ENCODE measurements at places on chromosomes 5 and 9.

DNA sequence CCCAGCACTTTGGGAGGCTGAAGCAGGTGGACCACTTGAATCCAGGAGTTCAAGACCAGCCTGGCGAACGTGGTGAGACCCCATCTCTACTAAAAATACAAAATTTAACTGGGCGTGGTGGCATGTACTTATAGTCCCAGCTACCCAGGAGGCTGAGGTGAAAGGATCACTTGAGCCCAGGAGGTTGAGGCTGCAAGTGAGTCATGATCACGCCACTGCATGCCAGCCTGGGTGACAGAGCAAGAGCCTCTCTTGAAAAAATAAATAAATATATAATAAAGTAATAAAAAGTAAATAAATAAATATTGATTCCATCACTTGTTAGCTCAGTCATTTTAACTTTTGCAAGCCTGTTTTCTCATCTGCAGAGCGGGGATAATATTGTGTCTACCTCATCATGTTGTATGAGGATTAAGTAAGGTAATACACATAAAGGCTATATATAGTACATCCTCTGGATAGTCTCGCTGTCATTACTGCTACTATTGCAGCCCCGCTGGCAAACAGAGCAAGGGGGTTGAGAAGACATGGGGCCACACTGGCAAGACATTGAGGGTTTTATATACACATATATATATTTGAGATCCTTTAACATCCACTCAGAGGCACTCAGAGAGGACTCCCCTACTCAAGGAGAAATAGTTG lies 210.9 kb downstream of the C9orf152 start:
- DNase-seq, result no peak

DNA sequence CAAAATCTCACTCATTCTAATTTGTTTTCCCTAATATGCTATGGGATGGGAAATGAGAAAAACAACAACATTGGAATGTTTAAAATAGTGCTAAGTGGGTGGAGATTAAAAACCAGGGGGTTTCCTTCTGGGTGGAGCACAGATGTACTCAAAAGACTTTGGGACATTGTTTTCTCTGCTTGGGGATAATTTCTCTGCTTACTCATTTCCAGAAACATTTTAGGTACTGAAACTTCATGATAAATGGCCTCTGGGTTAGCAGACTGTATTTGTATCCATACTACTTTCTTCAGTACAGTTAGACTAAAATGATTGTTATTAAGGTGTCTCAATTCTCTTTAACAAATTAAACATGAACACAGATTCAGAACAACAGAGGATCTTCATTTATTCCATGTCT lies 17.4 kb downstream of the ELOVL7 start:
- no peak for DNase-seq

DNA sequence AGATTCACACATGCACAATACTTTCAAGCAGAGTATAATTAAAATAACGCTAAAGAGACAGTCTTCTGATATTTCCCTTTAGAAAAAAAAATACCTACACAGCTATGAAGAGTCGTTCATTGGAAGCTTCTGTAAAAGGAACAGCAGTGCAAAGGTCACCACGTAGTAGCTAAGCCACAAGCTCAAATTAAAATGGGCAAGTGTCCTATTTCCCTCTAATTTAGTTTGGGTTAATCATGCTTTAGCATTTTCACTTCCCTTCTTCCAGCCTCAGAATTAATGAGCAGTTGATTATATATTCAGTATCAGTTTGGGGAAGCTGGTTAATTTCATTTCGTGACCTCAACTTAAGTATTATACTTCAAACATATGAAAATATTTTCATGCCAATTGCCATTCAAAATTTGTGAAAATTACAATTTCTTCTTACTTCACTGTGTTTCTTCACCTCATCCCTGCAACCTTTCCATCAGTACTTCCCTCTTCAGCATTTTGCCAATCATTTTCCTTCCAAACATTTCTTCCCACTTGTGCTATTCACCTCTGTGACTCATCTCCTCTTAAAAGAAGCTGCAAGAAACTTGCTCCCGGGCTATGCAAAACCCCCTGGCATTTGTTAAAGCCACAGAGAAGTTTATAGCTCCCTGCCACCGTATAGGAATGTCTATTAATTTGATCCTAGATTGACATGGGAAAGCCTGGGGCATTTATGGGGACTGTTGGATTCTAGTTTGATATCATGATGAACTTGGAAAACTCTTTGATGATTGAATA lies 83.0 kb downstream of the DMRTA1 start:
- DNase-seq, result no peak

DNA sequence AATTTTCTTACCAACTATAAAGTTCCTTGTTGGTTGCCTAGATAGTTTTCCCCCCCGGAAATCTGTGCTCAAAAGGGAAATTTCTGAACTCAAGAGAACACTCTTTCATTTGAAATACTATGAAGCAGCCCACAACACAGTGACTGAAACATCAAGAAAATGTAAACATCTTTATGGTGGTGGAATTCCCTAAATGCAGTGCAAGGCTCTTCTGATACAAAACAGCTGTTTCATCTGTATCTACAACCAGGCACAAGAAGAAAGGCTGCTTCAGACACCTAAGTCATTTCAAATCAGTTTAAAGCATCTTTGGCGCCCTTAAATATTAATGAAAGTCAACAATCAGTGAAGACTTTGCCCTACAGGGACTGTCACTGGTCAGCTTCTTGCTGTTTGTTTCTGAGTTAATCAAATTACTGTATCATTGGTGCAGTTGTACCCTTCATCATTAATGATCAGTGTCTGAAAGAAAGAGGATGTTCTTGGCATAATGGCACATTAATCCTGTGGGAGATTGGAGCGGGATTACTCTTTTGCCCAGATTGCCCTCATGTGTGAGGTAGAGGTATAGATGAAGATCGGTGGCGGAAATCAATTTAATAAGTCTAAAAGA lies 947.0 kb downstream of the NR2F1-AS1 start:
- no peak for DNase-seq

DNA sequence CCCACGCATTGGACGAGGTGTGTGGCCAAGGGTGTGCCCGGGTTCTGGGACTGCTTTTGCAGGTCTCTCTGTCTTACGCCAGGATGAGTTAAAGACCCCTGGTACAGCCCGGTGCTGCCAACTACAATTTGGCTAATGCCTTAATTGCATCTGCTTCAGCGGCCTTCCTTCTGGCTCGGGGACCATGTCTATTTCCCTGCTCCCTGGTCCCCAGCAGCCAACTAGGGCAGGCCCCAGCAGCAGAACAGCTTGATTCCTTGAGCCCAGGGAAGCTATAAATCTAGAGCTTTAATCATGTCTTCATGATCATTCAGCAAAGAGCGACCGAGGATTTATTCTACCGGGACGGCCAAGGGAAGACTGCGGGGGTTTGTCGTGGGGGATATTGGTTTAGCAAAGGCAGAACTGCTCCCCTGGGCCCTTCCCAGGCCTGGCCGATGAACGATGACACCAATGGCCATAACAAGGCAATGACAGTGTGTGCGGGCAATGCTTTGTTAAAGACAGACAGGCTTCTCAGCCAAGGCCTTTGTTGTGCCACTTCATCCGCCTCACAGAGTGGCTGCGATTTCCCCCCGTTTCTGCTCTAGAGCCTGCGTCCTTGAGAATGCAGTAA lies 51.4 kb downstream of the CFAP77 start:
- DNase-seq, result no peak

GRCh38 chr5:132427281-132428146 lies 58.0 kb downstream of the SLC22A5 start:
- DNase-seq, result peak; percentile 74

- DNase-seq, result no peak
Observed at GRCh38 chr5:139903795-139904565, 108.4 kb downstream of the PSD2 start.

DNA sequence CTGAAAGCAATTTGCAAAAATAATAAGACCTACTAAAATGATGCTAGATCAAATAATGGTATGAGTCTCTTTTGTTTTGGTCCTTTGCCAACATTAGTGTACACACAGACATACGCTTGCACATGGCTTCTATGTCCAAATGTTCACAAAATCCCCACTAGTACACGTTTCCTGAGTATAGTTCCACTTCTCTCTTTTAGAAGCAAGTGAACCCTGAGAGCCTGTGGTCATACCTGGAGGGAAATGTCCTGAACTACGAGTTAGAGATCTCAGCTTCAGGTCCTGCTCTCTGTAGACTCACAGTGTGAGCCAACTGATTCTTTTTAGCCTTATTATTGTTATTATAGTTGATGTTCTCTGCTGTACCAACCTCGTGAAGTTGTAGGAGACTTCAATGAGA lies 47.3 kb upstream of the ACTBL2 start:
- DNase-seq, result no peak

DNA sequence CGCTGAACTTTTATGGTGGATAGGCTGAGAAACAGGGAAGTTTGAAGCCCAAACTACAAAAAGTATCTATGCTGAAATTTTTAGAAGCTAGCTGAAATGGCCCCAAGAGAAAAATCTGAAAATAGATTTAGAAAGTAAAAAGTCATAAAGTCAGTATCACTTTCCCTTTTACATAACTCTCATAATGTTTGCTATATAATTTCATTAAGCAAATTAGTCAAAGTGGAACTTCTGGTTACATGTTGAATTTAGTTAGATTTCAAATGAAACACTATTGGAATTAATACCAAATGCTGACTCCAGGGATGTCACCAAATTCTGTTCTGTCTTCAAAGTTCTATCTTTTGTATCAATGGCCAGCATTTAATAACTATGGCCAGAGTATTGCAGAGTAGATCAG lies 126.9 kb downstream of the TTC39B start:
- no peak for DNase-seq

DNA sequence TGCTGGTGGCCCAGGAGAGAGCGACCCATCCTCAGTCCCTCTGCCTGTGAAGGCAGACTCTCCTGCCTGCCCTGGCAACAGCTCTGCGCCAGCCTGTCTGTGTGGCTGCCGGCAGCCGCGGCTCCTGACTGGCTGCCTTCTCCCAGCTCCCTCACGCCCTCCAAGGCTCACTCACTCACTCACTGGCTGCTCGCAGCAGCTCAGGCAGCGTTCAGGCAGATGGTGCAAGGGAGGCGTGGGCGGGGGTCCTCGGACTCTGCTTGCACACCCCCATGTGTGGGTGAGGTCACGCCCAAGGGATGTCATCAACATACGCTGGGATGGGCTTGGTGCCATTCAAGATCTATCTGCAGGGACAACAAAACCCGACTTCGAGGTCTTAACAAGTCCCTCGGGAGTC lies 66.7 kb downstream of the DAB2IP start:
- no peak for DNase-seq

- no peak for DNase-seq
Observed at GRCh38 chr5:143987751-143988560, 176.0 kb downstream of the HMHB1 start.

DNA sequence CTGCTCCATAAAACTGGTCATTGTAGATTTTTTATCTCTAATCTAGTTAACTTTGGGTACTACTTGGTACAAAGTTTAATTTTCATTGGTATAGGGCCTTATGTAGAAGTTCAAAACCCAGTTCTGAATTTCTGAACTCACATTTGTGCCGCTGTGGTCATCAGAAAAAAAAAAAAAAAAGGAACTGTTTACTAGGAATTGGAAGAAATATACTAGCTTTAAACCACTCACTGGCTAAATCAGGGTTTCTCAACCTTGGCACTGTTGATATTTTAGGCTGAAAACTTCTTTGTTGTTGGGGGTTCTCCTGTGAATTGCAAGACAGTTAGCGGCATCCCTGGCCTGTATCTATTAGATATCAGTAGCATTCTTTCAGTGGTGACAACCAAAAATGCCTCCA lies 4.1 kb upstream of the ZFYVE16 start:
- no peak for DNase-seq

- no peak for DNase-seq
Observed at GRCh38 chr5:174626369-174626920, 97.9 kb upstream of the MSX2 start.

GRCh38 chr9:96417661-96418082 lies 498 bp downstream of the ZNF367 start:
- DNase-seq, result peak; percentile 50

- DNase-seq, result no peak
Observed at GRCh38 chr5:143023411-143024096, 253.4 kb downstream of the ARHGAP26 start.

DNA sequence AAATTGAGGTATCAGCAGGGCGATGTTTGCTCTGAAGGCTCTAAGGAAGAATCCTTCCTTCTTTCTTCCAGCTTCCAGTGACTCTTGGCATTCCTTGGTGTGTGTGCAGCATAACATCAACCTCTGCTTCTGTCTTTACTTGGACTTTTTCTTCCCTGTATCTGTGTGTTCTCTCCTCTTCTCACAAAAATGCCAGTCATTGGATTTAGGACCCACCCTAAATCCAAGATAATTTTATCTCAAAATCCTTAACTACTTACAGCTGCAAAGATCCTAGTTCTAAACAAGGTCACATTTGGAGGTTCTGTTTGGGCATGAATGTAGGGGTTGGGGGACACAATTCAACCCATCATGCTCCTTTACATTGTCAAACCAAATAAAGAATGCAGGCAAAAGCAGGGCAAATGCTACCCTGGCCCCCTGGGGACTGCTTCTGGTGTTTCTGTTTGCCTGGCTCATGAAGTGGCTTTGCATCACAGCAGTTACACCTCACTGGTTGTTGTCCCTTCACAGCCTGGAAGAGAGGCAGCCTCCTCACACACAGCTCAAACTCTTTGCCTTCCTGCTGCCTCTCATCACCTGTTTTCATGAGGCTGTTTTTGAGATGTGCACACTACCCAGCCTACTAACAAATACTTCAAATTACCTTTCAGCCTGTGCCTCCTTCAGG lies 64.8 kb upstream of the PLCXD3 start:
- DNase-seq, result no peak

DNA sequence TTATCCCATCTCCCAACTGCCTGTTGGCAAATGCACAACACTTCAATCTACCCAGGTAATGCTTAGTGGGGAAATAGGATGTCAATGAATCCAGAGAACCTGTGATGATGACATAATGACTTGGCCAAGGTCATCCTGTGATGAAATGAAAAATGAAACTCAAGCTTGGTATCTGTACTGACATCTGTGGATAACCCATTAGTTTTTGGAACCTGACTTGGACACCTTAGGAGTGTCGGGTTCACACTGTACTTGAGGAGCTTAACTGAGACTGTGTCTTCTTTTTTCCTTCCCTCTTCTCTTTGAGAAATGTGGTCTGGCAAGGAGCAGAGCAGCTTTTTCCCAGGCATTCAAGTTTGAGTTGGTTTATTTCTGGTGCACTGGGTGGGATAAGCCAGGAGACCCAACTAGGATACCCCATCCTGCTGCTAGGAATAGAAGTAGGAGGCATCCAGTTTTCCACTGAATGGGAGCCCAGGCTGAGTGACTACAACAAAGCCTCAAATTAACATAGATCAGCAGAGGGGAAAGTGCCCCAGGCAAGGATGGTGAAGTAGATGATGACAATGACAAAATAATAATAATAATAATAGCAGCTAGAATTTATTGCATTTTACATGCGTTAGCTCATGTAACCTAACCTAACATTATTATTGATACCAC lies 72.1 kb downstream of the ADRB2 start:
- DNase-seq, result no peak

DNA sequence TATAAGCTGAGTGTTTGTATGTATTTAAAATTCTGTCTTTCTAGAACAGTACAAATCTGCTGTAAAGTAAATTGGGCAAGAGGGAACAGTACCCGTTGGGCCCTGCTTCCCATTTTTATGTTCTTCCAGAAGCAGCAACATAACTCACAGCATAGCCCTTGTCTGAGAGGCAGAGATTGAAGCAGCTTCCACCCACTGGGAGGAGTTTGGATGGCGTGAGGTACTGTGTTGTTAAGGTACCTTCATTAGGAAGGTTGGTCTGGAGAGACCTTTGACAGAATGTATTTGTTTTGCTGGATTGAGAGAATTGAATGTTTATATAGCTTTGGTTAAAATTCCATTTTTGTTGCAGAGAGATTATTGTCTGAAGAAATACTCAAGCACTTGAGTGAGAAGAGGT lies 24.8 kb downstream of the RAI14 start:
- no peak for DNase-seq
